ENCODE measurements at places on chromosomes 11 and 22.

DNA sequence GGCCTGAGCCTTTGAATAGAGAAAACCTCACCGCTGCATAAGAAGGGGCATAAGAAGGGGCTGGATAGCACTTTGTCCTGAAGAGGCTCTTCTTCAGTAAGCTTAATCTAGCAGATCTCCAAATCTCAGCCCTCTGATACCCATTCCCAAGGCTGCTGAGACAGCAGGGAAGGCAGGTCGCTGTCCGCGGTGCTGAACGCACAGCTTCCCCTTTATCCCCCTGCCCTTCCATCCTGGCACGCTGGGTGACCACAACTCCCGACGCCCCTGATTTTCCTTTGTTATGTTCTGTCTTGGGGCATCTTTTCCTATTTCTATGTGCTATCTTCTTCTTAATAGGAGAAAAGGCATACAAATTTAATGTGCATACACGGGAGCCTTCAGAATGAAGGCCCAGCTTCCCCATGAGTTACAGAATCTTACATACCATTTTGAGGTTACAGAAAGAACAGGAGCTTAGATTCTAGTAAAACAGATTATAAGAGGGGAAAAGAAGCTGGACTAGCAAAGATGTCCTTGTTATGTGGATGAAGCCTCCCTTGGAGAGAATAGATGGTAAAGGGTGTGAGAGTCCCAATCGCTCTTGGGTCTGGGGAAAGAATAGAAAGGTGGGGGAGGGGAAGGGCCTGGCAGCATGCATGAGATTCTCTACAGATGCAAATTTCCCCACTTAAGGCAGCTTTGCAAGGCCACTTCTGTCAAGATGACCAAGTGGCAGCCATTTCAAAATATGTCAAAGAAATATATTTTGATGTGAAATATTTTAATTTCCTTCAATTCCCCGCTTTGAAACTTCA lies 5.7 kb upstream of the SULT4A1 start:
- DNase-seq, result no peak

DNA sequence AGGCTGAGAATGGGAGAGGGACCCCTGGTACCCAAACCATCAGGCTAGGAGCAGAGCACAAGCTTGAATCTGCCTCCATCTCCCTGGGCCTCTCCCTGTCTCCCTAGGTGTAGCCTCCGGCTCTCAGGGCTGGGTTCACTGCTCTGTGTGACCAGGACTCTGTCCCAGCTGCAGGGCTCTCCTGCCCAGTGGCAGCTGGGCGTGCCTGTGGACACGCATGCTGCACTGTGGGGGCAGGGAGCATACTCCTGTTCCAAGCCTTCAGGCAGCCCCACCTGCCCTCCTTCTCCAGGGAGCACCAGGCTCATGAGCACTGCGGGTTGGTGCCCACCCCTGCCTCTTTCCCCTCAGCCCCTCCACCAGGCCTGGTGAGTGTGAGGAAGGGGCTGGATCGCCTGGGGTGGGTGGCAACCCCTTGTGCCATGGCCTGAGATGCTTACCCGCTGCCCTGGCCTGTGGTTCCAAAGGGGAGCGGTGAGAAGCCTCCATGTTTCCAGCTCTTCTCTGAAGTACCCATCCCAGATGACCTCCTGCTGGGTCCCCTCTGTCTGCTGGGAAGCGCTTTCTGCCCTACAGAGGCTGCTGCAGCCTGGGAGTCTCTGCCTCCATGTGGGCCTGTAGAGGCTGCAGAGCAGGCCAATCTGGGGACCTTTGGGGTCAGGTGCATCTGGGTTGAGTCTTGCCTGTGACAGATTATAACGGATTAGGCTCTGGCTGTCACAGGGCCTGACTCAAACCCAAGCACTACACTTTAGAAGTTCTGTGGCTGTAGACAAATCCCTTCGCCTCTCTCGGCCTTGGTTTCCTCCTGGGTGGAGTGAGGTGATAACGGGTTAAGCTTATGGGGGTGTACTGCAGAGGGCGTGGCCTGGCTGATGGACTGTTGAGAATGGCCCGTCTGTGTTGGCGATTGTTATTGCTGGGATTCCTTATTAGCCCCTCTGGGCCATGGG lies 43.7 kb downstream of the WNT11 start:
- DNase-seq, result no peak

- DNase-seq, result no peak
Observed at GRCh38 chr11:101944923-101945322, 28.6 kb upstream of the ANGPTL5 start.

- no peak for DNase-seq
Observed at GRCh38 chr11:34997952-34998528, 81.6 kb downstream of the PDHX start.

DNA sequence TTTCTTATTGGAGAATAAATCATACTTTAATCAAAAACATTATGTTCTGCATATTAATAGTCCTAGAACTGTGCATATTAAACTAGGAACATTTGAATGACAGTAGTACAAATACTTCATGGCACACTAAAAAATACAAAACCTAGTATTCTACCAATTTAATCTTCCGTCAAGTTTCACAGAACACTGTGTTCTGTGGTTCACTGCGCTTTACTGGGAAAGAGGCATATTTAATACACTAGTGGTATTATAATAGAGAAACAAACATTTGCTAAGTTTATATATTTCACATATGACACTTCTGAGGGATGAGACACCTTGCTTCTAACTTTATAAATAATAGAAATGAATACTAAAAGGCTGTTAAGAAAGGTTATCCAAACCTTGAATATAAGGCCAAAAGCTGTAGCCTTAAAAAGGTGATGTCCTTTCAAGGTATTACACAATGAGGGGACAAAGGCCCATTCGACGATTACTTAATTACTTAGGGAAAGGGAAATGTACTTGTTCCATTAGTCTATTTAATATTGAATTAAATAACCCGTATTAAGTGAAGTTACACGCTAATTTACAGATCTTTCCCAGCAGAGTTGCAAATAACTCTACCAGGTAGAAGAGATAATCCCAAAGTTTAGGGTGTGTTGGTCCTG lies 48.0 kb downstream of the NARS2 start:
- no peak for DNase-seq

- DNase-seq, result no peak
Observed at GRCh38 chr22:35726933-35727332, 9.3 kb downstream of the APOL5 start.

- DNase-seq, result peak; percentile 40
Observed at GRCh38 chr11:14643697-14644225, at the start of gene PDE3B. Gene PDE3B, plus strand, starts transcription at chr11:14643804. Its CDS starts 272 bp downstream, at chr11:14644076.

DNA sequence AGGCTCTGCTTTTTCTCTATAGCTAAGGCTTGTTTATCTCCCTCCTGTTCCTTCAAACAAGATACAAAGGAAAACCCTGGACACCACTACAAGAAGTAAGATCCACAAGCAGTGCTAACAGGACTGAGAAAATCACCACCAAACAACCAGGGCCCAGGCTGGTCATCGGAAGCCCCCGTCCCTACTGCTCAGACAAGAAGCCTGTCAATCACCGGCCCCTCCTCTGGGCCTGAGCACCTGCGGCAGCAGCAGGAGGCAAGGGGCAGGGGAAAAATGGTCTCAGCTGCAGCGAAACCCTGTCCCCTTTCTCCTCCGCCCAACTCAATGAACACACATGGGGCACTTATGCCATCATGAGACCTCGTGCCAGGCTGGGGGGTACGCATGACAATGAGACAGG lies 155.2 kb downstream of the CEP164 start:
- no peak for DNase-seq

- no peak for DNase-seq
Observed at GRCh38 chr11:11243209-11243589, 109.9 kb downstream of the CSNK2A3 start.

DNA sequence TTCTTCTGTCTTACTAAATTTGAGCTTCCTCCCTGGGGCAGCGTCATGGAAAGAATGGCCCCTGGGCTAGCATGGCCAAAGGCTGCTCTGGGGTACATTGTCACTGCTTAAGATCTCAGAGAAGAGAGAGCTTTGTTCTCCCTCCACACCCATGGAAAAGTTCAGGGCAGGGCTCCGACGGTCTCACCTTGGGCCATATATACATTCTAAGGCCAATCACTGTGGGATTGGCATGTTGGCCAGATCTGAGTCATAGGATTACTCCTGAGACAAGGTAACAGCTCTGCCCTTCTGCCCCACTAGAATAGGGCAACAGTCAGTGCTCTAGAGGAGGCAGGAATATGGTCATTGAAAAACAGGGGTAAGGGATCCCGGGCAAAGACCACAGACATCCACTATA lies 56.2 kb downstream of the BUD13 start:
- no peak for DNase-seq

DNA sequence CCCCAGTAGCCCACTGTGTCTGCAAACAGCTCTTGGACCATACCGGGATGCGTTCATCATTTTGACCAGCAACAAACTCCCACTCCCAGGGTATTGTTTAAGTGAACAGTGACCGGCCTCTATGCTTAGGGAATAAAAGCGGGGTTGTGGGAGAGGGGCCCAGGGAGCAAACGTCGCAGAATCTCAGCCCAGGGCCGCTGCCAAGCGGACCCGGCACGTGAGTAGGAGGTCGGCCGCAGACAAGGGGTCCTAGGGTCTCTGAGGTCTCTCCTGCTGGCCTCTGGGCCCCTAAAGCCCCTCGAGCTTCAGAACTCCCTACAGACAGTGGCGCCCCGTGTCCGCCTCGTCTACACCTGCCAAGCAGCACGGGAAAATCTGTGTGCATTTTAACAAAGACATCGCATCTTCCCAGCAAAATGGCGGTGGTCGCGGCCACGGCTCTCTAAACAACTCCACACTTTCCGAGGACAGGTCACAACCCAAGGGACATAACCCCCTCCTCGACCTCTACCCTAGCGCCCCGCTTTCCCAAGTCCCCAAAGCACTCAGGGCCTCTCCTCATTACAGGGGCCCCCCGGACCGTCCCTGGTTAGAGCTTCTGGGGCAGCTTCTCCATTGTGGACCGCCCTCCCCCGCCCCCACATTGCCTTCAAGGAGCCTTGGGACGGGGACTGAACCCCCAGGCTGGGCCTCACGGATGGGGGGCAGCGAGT lies 3.9 kb upstream of the GCAT start:
- no peak for DNase-seq

DNA sequence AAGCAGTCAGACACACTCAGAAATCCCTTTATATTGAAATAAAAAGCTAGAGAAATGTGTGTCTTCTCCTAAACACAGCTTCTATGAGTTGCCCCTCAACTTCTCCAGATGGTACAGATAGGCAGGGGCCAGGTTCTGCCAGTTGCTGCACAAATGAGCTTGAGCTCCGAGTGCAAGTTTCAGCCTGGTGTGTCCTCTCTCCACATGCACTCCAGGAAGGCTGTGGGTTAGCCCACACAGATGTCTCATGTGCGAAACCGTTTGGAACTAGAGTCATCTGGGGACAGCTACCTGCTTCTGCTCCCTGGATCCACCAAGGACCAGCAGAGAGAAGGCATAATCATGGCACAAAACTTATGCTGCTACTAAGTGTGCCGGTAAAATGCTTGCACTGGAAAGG lies 812.6 kb downstream of the OPCML start:
- DNase-seq, result no peak

- DNase-seq, result no peak
Observed at GRCh38 chr11:2121227-2122130, 17.7 kb downstream of the IGF2 start.

DNA sequence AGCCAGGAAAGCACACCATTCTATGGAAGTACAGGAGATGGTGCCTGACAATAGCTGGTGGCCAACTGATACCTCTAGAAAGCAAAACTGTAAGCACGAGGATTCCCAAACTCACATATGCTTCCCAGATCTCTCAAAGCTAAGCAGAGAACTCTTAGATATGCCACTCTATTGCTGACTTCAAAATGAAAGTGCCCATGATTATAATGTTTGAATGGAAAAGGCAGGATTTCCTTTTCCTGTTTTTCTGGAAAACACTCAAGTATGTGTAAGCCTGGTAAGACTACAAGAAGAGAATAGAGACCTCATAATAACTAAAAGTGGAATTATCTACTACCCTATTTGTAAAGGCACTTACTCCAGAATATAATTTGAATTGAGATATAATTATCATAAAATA lies 2.6 kb upstream of the CARD18 start:
- no peak for DNase-seq

DNA sequence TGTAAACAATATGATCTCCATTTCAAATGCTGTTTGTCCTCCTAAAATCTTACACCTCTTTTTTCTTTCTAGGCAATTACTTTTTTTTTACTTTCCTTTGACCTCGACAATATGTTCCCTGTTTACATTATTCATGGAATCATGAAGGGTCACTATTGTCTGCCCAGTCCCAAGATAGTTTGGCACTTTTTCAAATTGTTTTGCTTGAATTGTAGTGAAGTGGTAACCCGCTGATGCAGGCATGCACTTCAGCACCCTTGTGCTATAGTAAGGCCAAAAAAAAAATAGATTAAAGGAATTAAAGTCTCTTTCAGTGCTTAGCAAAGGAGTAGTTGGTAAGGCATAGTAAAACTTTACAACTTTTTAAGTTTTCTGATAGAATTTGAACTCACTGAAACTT lies 90.9 kb downstream of the PAX6 start:
- no peak for DNase-seq

- no peak for DNase-seq
Observed at GRCh38 chr11:48341466-48341865, 16.7 kb downstream of the OR4C3 start.

All from stimulated activated CD8-positive, alpha-beta memory T cell treated with anti-CD3 and anti-CD28 coated beads, Interleukin-7, amount 100 ng/mL, for 24 hours (primary cell).